ENCODE measurements at places on chromosomes 16 and 17. TPM values are rescaled to one million over a fixed set of nuclear protein-coding genes. Genes with fewer than 3 reads are reported as not detected.

The KRTAP1-1 gene
- not detected for total RNA-seq

The PRR15L gene
- not detected for total RNA-seq

DNA sequence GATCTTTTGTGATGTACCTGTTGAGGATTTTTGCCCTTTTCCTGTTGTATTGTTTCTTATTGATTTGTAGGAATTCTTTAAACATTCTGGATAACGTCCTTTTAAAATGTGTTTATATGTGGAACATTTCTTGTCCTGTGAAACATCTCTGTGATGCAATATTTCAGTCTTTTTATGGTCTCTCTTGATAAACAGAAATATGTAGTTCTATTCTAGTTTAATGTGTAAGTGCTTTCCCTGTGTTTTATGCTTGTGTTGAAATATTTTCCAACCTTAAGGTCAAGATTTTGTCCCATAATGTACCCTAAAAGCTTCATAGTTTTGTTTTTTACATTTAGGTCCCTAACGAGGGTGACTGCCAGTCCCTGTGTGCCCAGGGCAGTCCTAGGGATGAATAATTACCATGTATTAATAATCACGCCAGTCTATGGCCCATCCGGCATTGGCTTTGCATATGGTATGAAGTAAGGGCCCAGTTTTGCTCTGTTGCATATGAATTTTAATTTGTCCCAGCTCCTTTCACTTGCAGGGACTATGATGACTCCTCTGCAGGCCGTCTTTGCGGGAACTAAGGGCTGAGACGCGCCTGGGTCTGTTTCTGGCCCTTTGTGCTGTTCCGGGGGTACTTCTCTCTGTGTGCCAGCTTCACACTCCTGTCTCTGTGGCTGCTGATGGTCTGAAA lies 44.2 kb downstream of the RPTOR start:
- no peak for DNase-seq

The ATP2A3 gene
- total RNA-seq = 326 TPM

- no peak for DNase-seq
Observed at GRCh38 chr17:77718669-77718961, 239.9 kb upstream of the TNRC6C start.

- DNase-seq = no peak
Observed at GRCh38 chr17:6823011-6823442, 8.5 kb downstream of the TEKT1 start.

GRCh38 chr17:8709006-8709405 lies 35.6 kb downstream of the CCDC42 start:
- DNase-seq = no peak

- no peak for DNase-seq
Observed at GRCh38 chr16:56334761-56335160, 90.6 kb downstream of the AMFR start.

- DNase-seq = no peak
Observed at GRCh38 chr17:1467898-1468492, 12.0 kb upstream of the CRK start.

DNA sequence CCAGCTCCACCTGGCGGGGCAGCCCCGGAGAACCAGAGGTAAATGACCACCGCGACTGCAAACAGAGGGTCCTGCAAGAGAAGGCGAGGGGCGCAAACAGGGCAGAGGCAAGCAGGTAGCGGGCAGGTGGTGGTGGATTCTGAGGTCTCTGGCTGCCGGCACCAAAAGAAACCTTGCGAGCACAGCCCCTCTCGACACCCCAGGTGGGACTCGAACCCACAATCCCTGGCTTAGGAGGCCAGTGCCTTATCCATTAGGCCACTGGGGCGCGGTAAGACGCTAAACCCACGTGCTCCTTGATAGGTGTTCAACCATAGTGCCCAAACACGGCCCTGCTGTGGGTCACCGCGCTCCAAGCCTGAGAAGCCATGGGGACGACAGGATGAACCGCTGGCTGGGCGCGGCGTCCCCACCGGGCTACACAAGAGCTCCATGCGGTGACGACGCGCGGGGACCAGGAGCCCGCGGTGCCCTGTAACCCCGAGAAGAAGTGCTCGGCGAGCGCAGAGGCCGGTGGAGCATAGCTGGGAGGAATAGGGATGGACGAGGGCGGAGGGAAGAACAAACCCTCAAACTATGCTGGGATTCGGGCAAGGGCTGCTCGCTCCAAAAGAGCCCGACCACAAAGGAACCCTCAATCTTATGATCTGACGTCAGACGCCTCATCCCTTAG lies 12.4 kb downstream of the ATP5PD start:
- peak; percentile 86 for DNase-seq

- DNase-seq = no peak
Observed at GRCh38 chr16:56997931-56998330, 8.6 kb downstream of the NLRC5 start.

GRCh38 chr16:57371494-57372371 lies 557 bp upstream of the CX3CL1 start:
- no peak for DNase-seq

The PLA2G10 gene
- not detected for total RNA-seq

GRCh38 chr16:16037970-16038369 lies 88.6 kb downstream of the ABCC1 start:
- no peak for DNase-seq

DNA sequence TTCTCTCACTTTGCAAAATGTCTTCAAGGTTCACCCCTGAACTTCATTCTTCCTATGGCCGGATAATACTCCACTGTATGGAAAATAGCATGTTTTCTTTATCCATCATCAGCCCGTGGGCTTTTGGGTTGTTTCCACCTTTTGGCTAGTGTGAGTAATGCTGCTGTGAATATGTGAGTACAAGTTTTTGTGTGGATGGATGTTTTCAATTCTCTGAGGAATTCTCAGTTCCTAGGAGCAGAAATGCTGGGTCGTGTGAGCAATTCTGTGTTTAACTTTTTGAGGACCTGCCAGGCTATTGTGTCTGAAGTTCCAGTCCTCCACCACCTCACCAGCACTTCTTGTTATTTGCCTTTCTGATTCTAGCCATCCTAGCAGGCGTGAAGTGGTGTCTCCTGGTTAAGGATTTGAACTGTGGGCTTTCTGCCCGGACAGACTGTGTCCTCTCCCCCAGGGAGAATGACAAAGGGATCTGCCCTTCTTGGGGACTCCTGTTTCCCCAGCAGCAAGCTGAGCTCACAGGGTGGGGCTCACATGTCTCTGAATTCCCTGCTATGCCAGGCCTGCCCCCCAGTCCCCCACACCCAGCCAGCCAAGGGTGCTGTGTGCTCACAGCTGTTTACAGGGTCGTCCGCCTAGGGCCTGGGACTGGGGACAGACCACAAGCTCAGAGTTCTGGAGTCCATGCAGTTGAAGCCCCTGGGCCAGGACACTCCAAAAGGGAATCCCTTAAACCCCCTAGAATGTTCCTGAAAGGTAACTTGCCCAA lies 92.2 kb upstream of the CIBAR2 start:
- DNase-seq = no peak

The GFOD2 gene
- total RNA-seq = 8.3 TPM

The ESRP2 gene
- not detected for total RNA-seq

The LGALS3BP gene
- total RNA-seq = 4.2 TPM

The AANAT gene
- total RNA-seq = not detected

- DNase-seq = no peak
Observed at GRCh38 chr17:20085283-20085845, 76.2 kb downstream of the SPECC1 start.

The ZNF200 gene
- total RNA-seq = 10.9 TPM

DNA sequence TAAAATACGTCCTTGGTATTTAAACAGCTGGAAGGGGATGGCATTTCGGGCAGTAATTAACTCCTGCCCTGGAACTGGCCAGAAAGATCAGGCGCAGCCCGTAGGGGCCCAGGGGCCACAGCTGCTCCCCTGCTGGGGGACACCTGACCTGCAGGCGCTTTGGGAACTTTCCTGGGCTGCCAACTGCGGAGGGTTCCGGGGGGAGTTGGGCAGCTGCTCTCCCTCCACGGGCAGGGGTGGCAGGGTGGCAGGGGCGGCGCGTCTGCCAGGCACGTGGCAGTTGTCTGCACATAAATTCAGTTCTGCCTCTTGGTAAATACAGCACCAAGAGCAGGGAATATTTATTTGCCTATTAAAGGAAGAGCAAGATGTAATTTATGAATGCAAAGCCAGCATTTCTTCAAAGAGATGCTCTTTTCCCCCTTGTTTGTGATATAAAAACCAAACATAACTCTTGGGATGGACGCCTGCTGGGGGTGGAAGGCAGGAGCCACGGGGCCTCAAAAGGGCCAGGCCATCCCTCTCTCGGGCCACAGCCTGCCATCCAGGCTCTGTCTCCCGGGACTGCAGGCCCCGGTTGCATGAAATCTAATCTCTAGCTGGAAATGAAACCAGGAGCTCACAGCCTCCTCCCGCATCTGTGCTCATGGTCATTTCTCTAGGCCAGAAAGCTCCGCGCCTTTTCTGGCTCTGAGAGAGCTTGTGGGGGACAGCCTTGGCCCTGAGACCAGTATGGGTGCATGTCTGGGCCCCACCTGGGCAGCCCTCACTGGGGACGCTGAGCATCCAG lies 29.9 kb upstream of the CHMP6 start:
- no peak for DNase-seq

All from natural killer cell (primary cell).